ENCODE measurements at places on chromosomes 6 and 20.

- no peak for DNase-seq
Observed at GRCh38 chr6:168628176-168628553, 187.2 kb downstream of the SMOC2 start.

DNA sequence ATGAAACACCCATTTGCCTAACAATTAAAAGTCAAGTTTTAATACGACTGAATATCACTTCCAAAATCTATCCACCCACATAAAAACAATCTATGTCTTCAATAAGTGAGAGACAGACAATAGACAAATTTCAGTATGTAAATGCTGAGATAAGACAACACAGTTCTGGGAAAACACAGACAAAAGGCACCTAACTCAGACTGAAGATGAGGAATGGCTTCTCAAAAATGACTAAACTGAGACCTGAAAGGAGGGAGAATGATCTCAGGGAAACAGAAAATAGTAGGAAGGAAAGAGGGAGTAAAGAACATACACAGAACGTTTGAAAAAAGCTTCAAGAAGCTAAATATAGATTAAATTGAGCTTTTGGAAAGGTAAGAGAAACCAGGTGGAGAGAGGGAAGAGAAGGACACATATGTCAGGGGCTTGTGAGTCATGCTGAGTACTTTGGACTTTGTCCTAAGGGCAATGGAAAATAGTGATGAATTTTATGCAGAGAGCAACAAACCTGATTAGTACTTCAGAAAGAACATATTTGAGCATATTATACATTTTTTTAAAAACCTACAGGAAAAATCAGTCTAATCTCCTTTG, 16.1 kb downstream of the LMBRD1 start:
- DNase-seq = no peak

DNA sequence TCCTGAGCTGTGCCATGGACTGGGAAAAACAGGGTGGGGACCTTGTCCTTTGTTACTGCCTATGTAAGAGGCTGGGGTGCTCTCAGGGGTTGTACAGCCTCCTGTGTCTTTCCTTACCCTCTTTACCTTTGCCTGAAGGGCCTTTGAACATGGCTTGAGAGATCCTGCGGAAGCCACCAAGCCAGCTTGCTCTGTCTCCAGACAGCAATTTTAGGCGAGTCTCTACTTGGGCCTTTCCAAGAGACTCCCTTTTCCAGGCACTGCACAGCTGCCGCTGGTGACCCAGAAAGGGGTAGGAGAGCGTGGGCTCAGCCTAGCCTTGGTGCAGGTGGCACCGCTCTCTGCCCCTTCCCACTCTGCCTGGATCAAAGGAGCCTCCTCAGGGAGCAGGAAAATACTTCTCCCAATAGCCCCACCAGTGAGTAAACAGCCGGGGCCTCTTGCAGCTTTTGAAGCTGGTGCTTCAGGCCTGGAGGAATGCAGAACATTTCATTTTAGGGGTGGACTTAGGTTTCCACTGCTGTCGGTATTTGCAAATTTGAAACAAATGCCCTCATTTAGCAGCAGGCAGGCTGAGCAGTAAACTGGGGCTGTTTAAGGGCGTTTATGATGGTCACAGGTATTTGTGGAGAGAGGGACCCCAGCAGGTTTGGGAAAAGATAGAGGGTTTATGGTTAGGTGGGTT, 13.9 kb downstream of the PTK7 start:
- no peak for DNase-seq

DNA sequence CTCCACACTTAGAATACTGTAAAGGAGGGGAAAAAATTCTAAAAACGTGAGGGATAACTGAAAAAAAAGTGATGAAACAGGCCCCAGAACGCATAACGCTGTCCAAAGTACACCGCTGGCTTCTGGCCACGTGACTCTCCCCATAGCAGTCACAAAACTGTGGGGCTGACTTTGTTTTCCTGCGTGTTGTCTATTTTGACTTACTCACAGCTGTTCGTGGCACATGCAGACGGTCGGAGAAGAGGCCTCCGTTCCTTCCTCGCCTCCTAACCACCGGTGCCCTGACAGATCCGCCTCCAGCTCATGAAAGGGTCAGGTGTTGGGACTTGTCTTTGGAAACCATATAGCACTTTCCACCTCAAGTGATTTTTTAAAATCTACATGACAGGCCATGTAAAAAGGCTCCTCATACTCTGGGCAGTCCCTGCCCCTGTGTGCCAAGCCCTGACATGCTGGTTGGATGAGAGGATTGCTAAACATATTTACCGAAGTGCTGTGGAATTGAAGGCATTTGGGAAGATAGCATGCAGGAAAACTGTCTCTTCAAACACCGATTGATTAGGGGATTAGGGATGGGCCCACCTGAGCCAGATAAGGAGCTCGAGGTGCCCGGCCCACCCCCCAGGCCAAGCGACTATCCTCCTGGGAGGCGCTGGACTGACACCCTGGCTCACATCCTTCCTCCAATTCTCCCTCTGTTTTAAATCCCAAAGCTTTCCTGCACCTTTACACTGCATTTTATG, 54.8 kb downstream of the DACT2 start:
- no peak for DNase-seq

DNA sequence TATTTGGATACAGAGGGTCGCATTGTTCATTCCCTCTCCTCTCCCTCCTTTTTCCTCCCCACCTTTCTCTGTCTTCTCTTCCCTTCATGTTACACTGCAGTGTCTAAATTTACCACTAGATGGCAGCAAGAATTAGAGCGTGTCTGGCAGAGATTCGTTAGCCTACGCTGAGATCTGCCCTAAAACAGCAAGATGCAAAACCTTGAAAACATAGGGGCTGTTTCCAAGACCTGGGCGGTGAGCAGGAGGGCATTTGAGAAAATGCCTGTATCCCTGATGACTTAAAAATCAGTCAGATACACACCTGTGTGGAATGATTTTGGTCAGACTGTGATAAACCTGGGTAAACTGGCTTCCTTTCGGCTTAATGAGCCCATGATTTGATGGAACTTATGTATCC, 101.5 kb upstream of the ISM1 start:
- peak; percentile 18 for DNase-seq

Data from activated naive CD4-positive, alpha-beta T cell treated with anti-CD3 and anti-CD28 coated beads, Interleukin-2, amount 50 U/mL, for 16 hours (primary cell).